ENCODE measurements at places on chromosomes 2 and 18.

DNA sequence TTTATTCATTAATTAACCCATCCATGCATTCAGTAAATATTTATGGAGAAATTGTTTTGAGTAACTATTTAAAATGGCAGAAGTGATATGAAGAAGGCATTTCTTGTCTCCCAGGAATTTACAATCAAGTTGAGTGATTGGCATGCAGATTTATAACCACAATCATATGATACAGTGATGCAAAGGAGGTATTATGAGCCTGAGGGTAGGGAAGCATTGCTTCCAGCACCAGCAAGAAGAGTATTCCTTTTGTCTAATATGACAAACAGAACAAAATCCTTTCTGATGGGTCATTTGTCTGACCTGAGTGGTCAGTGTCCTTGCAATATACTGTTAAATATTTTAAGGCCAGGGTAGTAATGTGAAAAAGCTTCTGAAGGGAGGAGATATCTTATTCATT is 244.2 kb upstream of the RGPD4 start:
- DNase-seq: no peak

- DNase-seq: no peak
These were observed 6.8 kb downstream of the DNAJB2 start for GRCh38 chr2:219285894-219286425.

DNA sequence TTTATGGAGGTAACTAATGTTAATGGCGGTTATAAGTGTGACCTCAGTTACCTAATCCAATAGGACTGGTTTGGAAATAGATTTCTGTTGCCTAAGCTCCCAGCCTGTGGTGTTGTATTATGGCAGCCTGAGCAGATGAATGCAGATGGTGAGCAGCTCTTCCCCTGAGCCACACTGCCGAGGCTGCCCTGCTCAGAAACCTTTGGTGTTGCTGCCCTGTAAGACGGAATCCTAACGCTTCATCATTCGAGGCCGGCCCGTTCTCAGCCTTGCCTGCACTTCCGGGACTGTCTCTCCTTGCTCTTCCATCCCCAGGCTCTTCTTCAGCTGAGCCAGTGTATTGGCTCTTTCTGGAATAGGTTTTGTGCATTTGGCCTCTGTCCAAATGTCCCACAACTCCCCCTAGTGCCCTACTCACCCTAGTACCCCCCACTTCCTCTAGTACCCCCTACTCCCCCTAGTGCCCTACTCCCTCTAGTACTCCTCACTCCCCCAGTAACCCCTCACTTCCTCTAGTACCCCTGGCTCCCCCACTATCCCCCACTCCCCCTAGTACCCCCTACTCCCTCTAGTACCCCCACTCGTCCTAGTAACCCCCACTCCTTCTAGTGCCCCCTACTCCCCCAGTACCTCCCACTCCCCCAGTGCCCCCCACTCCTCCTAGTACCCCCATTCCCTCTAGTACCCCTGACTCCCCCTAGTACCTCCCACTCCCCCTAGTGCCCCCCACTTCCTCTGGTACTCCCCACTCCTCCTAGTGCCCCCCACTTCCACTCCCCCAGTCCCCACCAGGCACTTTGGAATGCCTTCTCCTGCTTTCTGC is 106.0 kb upstream of the TAF1B start:
- DNase-seq: no peak

DNA sequence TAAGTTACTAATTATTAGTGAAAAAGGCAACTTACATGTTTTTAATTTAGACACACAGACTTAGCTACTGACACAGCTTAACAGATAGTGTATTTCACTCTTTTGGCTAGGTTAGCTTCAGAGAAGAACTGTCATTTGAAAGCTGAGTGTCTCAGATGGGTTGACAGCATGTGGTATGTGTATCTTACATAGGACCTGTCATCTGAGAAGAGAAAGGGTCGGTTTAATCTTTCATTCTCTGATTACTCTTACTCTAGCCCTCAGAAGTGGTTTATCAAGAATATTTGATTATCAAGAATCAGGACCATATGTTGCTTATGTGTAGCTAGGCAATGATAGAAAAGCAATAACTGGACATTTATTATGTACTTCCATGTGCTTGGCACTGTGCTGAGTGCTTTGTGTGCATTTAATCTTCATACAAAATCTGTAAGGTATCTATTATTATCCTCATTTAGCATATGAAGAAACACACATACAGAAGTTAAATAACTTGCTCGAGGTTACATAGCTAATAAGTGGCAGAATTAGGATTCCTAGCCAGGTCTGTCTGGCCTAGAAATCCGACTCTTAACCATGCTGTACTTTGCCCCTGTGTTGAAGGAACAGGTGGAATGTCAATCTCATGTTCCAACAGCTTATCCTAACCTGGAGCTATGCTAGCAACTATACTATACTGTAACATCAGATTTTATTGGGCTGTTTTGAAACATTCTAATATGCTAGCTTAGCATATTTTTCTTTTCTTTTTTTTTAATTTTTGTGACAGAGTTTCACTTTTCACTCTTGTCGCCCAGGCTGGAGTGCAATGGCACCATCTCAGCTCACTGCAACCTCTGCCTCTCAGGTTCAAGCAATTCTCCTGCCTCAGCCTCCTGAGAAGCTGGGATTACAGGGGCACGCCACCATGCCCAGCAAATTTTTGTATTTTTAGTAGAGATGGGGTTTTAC is 28.4 kb downstream of the CFLAR start:
- no peak for DNase-seq

DNA sequence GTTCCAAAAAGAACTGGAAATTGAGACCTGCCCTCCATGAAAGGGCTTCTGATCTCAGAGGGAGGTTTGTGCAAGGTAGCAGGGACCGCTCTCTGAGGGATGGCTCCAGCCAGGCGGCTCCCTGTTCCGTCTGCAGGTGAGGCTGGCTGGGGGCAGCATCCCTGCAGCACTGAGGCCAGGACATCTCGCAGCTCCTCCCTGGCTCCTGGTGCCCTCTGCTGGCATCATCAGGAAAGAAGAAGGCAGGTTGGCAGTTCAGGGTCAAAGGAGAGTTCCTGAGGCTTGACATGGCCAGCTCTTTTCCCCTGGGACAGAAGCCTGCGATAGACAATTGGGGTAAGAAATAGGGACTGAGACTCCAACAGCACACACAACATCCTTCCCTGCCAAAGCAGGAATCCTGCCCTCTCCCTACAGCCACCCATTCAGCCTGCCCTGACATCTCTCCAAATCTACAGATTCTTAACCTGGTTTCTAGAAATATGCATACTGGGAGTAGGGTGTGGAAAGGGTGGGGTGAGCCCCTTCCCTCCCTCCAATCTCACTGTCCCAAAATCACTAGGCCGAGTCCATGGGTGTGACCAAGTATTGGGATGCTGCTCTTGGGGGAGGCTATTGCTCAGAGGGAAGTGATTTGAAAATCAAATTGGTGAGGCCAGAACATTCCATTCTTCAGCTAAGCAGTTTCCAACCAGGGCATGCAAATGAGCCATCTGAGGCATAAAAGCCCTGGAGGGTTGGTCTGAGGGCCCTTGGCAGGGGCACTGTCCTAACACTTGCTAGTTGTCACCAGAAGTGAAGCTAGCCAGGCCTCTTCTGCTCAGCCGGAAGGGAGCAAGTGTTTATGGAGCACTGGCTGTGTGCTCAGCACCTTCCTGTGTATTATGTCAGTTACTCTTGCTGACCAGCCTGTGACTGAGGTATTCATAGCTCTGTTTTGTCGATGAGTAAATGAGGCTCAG is 185.4 kb downstream of the TFCP2L1 start:
- no peak for DNase-seq

DNA sequence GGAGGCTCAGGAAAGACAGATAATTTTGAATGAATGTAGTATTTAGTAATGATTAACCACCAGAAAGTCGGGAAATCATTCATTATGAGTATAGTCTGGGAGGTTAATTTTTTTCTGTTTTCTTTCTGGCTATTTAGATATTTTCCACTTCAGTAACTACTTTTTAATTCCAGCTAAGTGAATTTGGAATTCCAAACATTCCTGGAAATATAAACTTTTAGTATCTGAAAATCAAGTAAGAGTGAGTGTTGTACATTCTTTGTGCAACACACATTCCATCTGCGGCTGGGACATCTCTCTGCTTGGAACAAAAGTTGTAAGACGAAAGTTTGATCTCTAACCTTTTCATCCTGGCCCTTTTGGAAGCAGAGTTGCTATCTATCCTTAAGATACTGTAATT is 275.7 kb upstream of the SPRED2 start:
- no peak for DNase-seq

- peak; percentile 23 for DNase-seq
These were observed at the start of gene IRS1 for GRCh38 chr2:226799211-226799975. IRS1 (minus strand) TSS chr2:226799820; CDS start chr2:226798738, 1,082 bp downstream.

Measured in stimulated activated CD8-positive, alpha-beta memory T cell treated with anti-CD3 and anti-CD28 coated beads, Interleukin-7, amount 100 ng/mL, for 4 hours (primary cell).